ENCODE measurements at places on chromosomes 4 and X.

DNA sequence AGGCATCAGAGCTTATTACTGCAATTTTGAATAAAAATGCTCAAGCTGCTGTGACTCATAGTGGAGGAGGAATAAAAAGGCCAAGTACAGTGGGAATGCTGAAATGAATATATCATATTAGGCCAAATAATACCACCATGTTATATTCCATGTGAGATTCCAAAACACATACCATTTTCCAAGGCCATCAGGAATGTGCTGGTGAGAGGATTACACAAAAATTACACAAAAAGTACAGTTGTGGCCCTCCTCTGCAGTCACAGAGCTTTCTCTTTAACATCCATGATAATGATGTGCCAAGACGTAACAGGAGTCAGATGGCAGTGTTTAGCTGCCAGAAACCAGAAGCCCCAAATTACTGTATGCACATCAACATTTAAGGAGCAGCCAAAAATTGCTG is 153.5 kb downstream of the PCDH18 start:
- DNase-seq = no peak

DNA sequence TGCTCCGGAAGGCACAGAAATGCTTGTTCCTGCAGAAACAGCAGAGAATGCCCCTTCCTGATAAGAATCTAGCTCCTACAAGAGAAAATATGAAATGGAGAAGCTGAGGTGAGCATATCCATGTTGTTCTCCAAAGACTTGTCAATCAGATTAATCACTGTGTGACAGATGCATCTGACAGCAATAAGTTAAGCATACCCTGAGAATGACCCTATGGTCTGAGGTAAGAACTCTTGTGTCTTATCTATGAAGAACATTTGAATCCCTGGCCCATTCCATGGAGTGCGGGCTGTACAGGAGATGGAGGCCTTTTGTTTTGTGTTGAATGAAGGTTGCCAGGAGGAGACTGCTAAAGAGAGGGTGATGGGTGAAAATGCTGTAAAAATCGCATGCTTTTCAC is 21.5 kb upstream of the ASB5 start:
- no peak for DNase-seq

GRCh38 chrX:139158256-139158655 is 372.3 kb upstream of the F9 start:
- no peak for DNase-seq

DNA sequence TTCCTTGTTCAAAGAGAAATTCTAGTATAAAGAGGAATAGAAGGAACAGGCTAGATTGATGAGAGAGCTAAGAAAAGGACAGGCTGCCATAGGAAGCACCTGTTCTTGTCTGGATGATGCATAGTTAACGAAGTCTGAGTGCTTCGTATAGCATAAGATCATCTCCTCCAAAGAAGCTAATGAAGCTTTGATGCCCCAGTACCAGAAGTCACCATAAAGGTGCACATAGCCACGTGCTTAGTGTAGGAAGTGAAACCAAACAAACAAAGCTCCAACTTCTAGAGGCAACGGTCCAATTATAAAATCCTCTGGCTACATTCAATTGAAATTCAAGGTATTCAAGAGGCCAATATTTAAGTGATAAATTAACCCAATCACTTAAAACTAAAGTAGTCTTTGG is 31.0 kb downstream of the AFAP1 start:
- DNase-seq = no peak

DNA sequence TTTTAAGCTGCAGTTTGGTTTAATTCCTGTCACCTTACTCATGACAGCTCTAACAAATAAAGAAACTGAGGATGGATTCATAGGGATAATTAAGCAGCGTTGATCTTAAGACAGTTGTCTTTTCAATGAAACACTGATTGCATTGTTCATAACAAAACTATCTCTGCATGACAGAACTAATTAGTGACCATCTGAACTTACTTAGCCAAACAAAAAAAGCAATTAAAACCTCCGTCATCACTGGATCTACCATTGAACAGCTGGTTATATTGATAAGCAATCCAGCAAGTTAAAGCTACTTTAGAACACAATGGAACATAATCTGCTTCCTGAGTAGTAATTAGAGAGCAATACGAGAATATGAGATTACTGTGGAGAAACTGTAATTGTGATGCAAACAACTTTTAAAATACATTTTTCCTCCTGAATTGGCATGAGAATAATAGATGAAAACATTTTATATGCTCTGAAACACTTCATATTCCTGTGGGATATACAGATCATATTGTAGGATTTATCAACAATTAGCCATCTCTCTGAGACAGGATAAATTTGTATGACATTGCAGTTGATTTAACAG is 2576.8 kb downstream of the PCDH7 start:
- no peak for DNase-seq

GRCh38 chr4:149790172-149790907 is 25.3 kb downstream of the IQCM start:
- DNase-seq = no peak
